NCI-H510A treated with DMSO at 0.1 percent for 48 hours (cell line): ENCODE measurements at places on chromosomes 3 and 15.

GRCh38 chr15:97316362-97316761 lies 644.1 kb upstream of the ARRDC4 start:
- no peak for DNase-seq

- DNase-seq: no peak
These were observed 34.2 kb upstream of the NR2F2 start for GRCh38 chr15:96296264-96296663.

DNA sequence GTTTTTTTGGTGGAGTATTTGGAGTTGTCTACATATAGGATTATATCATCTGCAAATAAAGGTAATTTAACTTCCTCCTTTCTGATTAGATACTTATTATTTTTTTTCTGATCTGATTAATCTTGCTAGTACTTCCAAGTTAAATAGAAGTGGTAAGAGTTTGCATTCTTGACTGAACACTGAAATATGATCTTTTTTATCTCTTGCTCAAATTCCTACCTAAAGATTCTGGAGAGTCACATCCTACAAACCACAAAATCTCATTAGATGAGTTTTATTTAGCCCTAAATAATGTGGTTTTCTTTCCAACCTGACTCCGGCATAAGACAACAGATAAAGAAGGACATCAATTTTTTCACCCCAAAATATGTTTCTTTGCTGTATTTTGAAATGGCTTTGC lies 977.9 kb upstream of the GBE1 start:
- DNase-seq: no peak

DNA sequence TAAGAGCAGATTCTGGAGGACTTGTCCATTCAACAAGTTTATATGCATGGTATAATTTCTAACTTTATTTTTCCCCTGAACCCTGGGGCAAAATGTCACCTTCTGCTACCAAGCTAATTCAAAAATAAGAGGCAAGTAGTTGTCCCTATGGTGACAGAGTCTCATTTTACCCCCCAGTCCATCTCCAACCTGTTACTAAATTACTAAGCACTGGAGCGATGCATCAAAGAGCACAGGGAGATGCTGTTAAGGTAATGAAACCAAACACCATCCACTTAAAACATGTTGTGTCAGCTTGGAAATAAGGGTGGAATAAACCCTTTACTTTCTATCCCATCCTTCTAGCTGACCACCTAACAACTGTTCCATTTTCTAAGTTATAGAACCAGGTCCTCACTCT lies 417.4 kb upstream of the ATP11B start:
- peak; percentile 33 for DNase-seq
